ENCODE measurements at places on chromosomes 5 and 9.

DNA sequence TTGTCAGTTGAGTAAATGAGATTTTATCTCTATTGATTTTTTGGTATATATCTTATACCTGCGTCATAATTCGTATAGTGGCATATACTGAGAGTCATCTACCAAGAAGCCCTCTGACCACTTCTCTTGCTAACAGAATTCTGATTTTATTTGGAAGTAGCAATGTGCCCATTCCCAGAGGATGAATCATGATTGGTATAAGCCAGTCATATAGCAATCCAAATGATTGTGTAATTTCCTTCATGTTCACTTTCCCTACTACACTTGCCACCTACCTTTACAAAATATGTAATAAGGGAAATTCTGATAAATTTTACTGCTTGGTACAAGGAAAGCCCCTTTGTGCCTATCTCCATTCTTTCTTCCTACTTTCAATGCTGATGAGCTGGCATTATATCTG is 16.1 kb upstream of the ZNF462 start:
- DNase-seq = no peak

- DNase-seq = no peak
These were observed 381.4 kb downstream of the CTNND2 start for GRCh38 chr5:11522796-11523195.

DNA sequence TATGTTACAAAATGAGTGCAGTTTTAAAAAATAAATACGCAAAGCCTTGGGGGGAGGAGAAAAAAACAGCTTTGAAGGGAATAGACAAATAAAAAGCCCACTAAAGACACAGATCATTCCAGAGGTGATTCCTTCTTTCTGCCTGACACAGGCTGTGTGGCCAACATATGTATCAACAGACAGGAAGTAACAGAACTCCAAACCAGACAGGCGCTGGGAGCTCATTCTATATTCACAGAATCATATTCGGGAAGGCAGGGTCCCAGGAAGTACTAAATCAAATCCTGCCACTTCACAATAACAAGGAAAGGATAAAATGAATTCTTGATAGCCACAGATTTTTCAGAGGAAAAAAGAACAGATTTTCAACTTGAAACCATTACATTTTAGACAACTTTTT is 62.1 kb downstream of the SEMA5A start:
- no peak for DNase-seq

GRCh38 chr9:109536859-109537258 is 38.8 kb upstream of the PTPN3 start:
- no peak for DNase-seq

GRCh38 chr9:124477648-124478285 is 27.5 kb downstream of the ADGRD2 start:
- no peak for DNase-seq

DNA sequence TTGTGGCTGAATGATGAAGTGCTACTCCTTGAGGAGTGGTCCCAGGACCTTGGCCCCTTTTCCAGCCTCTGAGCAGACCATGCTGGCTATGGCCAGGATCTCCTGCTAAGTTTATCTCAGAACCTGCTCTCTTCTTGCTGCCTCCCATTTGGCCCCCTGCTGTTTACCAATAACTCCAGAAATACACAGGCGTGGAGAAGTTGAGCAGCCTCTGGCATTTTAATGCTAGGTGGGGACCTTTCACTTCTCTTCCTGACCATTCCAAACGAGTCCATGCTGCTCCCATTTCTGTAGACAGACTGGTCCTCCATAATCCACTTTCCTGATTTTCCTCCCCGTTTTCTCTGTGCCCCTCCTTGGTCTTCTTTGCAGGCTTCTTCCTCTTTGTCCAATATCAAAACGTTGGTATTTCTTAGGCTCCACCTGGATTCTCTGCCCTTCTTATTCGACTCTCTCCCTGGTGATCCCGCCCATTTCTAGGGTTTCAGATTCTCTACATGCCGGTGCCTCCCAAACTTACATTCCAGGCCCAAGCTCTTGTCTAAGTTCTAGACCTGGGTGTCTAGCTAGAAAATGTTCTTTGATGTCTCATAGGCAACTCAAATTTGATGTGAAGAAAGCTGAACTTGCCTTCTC is 33.4 kb upstream of the TNFAIP8 start:
- DNase-seq = no peak

- DNase-seq = peak; percentile 28
These were observed 8.3 kb upstream of the COMMD10 start for GRCh38 chr5:116076496-116076895.

DNA sequence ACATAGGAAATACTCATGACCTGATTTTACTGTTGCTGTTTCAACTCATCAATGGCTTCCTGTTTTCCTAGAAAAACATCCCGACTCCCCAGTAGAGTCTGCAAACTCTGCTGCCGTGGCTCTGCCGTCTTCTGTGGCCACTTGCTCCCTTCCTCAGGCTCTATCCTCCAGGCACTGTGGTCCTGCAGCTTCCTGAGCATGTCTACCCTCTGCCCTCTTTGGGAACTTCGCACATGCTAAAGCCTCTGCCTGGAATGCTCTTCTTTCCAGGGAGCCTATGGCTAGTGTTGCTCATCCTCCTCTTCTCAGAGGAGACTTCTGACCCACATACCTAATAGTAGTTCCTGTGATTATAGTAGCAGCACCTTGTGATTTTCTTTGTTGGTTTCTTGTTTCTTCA is 256.9 kb downstream of the MAN2A1 start:
- no peak for DNase-seq

DNA sequence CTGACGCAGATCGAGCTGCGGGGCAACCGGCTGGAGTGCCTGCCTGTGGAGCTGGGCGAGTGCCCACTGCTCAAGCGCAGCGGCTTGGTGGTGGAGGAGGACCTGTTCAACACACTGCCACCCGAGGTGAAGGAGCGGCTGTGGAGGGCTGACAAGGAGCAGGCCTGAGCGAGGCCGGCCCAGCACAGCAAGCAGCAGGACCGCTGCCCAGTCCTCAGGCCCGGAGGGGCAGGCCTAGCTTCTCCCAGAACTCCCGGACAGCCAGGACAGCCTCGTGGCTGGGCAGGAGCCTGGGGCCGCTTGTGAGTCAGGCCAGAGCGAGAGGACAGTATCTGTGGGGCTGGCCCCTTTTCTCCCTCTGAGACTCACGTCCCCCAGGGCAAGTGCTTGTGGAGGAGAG is 4.6 kb upstream of the PHYHD1 start:
- DNase-seq = no peak
